ENCODE measurements at places on chromosomes 3 and 15. TPM values are rescaled to one million over a fixed set of nuclear protein-coding genes. Genes with fewer than 3 reads are reported as not detected.

GRCh38 chr3:122688996-122689395 lies 8.4 kb downstream of the PARP14 start:
- DNase-seq = no peak

GRCh38 chr3:104879919-104880318 lies 486.8 kb upstream of the ALCAM start:
- DNase-seq = no peak

AHSG gene
- not detected for total RNA-seq

DNA sequence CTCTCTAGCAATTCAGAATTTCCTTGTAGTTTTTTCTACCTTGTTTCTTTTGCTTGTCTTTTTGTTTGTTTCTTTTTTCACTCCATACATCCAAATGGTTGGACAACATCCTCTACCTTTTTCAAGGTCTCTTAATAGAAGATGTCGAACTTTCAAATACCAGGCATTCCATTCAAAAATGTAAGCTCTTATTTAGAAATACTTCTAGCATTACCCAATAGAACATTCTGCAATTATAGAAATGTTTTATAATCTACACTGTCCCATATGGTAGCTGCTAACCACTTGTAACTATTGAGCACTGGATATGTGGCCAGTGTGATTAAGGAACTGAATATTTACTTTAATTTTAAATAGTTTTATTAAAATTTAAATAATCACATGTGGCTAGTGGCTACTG lies 196.2 kb upstream of the MRPL3 start:
- DNase-seq = no peak

DNA sequence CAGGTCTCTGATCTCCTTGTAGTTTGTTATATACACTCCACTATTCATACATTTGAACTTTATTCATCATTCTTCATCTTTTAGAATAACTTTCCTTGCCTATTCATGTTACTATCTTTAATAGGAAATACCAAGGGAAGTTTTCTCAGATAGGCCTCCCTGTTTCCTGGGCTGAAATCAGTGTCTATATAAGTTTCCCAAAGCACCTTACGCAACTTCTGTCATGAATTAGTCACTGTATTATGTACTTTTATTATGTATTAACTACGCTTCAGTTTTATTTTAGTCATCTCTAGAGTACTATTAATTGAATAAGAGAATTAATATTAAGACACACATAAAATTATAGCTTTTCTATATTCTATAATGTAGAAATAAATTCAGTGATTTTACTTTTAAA lies 1481.5 kb downstream of the OTOL1 start:
- no peak for DNase-seq

DNA sequence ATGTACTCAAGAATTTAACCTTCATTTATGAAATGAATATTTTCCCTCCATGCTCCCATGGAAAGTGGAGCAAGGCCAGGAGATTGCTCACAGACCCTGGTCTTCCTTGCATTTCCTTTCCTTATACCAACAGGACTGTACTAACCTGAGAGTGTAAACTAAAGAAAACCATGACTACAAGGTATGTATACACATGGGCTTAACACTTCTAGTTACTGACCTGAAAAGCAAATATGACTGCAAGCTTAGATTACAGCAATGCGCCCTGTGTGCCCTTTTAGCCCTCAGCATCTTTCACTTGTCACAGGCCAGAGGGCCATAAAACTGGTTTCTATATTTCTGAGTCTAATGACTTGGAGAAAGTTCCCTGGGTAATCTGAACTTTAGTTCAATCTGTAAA lies 52.1 kb downstream of the NEK10 start:
- DNase-seq = no peak

DNA sequence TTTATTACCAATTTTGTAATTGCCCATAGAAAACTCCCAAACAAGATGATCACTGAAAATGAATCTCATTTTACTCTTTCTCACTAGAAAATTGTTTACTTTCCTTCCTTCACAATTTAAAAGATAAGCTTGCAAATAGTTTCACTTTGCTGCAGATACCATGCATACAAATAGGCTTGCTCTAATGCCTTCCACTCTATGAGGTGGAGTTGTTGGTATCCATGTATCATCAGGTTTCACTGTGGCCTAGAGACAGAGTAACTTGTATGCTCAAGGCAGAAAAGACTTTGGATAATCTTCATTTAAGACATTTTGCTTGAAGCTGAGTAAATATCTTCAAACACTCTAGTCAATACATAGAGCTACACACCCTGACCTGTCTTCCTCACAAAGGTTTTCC lies 60.8 kb downstream of the RYK start:
- no peak for DNase-seq

DNA sequence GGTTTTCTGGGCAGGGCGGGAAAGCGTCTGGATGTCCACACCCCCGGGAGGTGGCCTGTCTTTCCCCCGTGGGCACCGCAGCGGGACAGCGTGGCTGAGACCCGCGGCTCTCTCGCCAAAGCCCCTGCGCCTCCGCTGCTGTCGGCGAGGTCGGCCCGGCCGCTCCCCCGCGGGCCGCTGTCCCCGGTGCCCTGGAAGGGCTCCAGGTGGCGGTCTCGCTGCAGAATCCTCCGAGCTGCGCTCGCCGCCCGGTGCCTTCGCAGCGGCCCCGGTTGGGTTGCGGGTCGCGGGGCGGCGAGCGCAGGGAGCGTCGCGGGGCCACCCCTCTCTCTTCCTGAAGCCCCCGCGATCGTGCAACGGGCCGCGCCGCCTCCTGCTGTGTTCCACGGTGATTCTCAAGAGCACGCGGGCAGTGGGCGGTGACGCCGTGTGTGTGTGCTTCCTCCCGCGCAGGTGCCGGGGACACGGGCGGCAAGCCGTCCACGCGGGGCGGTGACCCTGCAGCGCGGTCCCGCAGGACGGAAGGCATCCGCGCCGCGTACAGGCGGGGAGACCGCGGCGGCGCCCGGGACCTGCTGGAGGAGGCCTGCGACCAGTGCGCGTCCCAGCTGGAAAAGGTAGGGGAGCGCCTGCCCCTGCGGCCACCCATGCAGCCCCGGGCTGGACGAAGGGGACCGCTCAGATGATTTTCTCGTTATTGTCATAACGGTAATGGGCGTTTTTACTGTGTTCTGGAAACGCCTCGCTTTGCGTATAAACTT lies 54.4 kb downstream of the LRRK1 start:
- DNase-seq = no peak

GRCh38 chr3:66452303-66453011 lies 48.4 kb downstream of the LRIG1 start:
- DNase-seq = peak; percentile 65

DNA sequence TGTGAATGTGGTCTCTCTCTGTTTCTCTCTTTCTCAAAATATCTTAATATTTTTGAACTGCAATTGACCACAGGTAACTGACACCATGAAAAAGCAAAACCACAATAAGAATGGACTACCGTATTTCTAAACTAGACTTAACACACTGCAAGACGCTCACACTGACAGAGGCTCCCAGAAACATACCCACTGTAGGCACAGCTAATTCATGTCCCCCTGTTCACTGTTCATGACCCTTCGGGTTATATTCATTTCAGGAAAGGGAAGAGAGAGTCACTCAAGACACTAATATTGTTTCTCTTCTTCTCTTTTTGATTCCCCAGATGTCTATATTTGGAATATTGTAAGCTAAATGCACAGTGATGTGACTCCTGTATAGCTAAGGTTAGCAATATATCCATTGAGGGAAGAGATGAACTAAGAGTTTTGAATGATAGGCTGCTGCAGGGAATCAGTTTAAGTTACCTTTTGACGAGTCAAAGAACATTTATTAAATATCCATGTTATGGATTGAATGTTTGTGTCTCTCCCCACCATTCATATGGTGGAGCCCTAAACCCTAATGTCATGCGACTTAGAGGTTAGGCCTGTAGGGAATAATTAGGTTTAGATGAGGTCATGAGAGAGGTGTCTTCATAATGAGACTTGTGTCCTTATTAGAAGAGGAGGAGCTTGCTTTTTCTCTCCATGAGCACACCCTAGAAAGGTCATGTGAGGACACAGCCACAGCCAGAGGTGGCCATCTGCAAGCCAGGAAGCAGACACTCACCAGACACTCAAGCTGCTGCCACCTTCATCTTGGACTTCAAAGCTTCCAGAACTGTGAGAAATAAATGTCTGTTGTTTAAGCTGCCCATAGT lies 216.6 kb upstream of the GRM7 start:
- DNase-seq = no peak

GRCh38 chr15:45906230-45906629 lies 271.4 kb downstream of the SQOR start:
- no peak for DNase-seq

GPR27 gene
- 4.4 TPM for total RNA-seq

DNA sequence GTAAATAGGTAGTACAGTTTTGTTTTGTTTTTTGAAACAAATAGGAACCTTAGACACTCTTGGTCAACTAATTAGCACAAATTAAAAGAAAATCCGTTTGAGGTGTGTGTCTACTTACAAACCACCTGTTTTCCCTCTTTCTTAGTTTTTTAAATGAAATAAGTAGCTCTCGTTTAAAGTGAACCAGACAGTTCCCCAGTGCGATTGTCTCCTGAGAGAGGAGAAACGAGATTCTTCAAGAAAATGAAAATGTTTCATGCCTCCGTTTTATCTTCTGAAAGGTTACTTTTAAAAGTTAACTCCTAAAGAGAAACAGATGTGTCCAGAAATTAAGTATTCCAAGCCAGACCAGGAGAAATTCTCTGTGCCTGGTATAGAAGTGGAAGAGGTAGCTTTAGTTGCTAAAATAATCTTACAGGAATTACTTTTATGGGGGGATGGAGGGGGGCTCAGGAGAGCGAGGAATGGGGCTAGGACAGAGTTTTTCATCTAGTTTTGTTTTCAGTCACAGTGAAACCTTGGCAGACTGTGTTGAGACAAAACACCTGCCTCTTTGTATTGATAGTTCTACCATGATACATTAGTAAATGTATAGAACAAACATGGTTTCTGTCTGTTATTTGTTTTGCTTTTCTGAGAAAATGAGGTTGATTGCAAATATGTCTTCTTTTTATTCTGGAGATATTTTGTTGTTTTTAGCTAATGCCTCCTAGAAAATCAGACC lies 155.1 kb upstream of the CNTN4 start:
- DNase-seq = no peak

DNA sequence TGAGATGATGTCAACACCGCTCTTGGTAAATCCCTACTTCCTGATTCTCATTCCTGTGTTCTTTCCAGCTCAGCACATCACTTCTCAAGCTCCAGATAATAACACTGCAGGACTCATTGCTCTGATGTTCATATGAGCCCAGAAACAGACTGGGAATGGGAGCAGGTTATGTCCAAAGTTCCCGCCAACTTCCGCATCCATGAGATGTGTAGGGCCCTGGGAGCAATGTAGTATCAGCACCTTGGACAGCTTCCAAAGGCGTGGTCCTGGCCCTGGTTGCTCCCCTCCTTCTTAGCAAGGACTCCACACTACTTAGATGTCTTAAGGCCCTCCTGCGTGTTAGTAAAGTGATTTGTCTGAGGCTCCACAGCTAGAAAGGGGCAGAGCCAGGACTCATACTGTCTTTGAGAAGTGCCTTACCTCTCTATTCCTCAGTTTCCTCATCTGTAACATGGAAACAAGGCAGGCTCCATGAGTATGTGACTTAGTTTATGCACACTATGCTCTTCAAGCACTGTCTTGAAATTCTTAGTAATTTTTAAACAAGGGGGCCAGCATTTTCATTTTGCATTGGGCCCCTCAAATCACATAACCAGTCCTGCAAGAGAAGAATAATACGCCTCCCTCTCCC lies 27.9 kb upstream of the SLC6A1 start:
- no peak for DNase-seq

DNA sequence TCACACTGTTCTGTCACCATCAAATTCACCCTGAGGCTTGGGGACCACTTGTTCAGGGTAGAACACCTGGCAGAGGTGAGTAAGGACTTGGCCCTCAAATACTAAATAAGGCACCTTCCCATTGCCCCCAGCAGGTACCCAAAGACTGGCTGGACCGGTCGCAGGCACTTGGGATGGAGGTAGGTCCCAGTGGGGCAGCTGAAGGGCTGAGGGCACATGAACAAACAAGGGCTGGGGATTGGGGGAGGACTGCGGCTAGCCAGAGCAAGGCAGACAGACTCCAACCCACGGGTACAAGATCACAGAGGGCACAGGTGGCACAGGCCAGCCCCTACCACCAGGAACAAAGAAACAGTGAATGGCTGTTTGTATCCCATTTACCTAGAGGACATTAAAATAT lies 1.9 kb downstream of the MRPS25 start:
- DNase-seq = no peak

DNA sequence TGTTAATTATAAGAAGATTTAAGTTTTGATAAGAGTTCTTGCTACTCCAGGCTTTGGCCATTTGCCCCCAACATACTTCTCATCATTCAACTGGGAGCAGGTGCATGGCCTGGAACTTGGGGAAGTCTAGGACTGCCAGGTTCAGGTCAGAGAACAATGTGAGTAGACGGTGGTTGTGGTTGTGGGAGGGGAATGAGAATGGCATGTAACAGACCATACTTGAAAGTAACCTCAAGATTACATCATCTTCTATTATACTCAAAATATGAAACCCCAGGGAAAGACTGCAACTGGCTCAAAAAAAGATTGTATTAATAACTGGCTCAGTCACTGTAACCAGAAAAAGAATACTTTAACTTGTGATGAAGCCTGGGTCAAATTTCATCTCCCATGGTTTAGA lies 364.9 kb upstream of the DPPA4 start:
- DNase-seq = no peak

CIB1 gene
- 71.7 TPM for total RNA-seq

CPLX3 gene
- total RNA-seq = 4.1 TPM

OTOL1 gene
- not detected for total RNA-seq

GRCh38 chr15:47820057-47820746 lies 102.9 kb downstream of the SEMA6D start:
- DNase-seq = no peak

DNA sequence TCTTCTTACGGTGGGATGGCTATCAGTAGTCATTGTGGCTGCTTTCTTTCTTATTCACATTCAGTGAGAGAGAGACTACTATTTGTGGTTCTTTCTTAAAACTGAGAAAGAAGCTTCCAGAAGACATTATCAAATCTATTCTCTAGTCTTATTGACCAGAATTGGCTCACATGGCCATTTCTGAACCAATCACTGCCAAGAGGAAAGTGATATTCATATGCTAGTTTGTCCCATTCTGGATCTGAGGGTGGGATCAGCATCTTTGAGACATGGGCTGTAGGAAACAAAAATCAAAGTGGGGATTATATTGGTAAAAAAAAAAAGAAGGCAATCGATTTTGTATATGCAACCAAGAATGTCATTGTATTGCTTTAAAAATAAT lies 106.4 kb upstream of the RASGRP1 start:
- DNase-seq = no peak

DNA sequence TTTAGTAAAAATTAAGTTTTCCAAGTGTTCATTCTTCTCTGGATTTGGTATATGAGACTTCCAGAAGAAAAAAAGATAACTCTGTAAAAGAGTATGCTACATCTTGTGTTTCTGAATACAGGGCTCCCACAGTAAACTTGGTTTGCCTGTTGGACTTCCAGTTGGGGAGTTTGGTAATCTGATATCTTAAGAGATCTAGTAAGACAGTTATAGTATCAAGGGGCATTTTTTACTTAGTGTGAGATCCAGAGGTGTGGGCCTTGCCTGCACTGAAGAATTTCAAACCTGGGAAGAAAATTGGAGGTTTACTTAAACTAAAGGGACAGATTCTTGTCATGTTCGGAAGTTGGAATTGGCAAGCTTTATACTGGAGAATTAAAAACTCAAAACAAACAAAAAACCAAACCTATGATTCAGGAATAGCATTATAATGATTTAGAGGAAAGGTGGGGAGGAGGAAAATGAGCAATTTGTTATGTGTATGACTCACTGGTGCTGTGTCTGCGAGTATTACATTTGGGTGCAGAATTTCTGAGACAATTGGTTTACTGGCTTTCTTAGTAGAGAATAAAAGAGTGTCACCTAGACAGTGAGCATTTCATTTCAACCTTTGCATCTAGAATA lies 58.9 kb upstream of the ULK4 start:
- DNase-seq = no peak

GRCh38 chr3:69511361-69511760 lies 125.5 kb upstream of the FRMD4B start:
- DNase-seq = no peak
